ENCODE measurements at places on chromosomes 12 and 14. TPM values are rescaled to one million over a fixed set of nuclear protein-coding genes. Genes with fewer than 3 reads are reported as not detected.

- peaks cover 21% of the 10 kb centered on the region for H3K36me3 ChIP-seq
- peaks cover 22% of the 10 kb centered on the region for H3K4me1 ChIP-seq
- no peaks in the 10 kb centered on the region for H3K27me3 ChIP-seq
- peak overlapping the region; percentile 55 for H3K4me3 ChIP-seq
These were observed 1.1 kb downstream of the BTBD6 start for GRCh38 chr14:105249182-105250007.

DNA sequence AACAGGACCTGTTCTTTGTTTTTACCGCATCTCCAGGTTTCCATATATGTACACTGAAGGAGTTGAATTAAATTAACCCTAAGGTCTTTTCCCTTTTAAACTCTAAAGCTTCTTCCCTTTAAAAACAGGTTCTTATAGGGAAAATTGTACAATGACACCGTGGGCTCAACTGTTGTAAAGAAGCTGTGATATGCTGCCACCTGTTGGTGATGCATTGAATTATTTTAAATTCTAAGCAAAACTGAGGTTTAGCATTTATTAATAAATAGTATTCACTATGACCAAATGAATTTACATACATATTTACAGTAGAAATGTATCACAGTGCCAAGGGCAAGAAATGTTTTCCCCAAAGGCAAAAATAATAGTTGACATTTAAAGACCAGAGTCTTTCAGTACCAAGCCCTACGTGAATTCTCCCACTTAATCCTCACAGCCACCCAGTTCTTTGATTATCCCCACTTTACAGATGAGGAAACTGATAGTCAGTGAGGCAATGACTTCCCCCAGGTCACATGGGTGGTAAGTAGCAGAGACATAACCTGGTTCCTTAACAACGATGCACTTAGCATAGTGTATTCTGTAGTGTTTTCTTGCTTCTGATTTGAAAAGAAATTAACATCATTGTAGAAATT is 35.7 kb upstream of the TMEM263 start:
- no peak overlapping the region for H3K4me3 ChIP-seq
- DNase-seq: no peak
- H3K27me3 ChIP-seq: no peaks in the 10 kb centered on the region
- H3K27ac ChIP-seq: no peak overlapping the region
- no peaks in the 10 kb centered on the region for H3K36me3 ChIP-seq
- H3K4me1 ChIP-seq: no peaks in the 10 kb centered on the region

DNA sequence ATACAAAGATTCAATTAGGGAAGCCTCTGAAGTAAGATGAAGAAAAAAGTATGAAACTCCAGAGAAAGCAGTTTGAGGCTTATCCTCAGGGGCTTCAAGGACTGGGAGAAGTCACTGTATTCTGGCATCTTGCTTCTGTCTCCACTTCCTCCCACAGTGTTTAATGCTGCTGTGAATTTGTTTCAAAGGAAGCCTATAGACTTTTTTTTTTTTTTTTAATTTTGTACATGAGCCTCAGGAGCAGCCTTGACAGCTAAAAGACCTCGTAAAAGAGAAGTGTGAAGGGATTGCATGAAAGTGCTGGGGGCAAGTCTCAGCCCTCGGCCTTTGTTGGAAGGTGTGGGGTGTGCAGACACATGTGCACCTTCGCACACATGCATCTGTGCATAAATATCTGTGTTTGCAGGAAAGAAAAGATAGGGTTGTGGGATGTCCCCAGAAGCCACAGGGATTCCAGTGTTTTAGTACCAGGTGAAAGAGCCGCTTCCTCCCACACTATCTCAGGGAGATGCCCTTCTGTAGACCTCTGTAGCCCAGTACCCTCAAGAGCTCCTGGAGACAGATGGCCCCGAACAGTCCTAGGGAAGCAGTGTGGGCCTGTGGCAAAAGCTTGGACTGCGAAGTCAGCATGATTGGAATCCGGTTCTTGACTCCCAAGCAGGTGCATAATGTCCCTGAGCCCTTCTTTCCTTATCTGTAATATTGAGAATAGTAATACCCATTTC is 193.5 kb upstream of the BCL2L14 start:
- no peaks in the 10 kb centered on the region for H3K27me3 ChIP-seq
- no peak overlapping the region for H3K4me3 ChIP-seq
- H3K27ac ChIP-seq: no peak overlapping the region
- DNase-seq: no peak
- H3K36me3 ChIP-seq: no peaks in the 10 kb centered on the region

Gene AKAP3
- total RNA-seq: 0.27 TPM

DNA sequence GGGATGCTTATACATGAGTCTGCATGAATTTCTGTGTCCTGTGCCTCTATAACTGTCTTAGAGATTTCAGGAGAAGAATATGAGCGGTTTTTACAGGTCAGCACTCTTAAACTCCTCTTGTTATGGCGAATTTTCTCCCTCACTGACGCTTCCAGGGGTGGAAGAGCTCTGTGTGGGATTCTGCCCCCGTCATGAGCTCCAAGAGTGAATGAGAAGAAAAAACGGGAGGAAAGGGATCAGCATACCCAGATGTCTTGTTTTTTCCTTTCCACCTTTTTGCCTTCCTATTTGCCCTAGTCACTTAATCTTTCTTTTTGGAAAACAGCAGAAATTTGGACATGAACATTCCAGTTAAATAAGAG is 651 bp downstream of the PFKM start:
- peak overlapping the region; percentile 98 for H3K27ac ChIP-seq
- no peak for DNase-seq
- H3K36me3 ChIP-seq: peaks cover 12% of the 10 kb centered on the region

- peak overlapping the region; percentile 60 for H3K4me3 ChIP-seq
- no peaks in the 10 kb centered on the region for H3K36me3 ChIP-seq
- no peaks in the 10 kb centered on the region for H3K27me3 ChIP-seq
- DNase-seq: peak; percentile 33
These were observed 2.2 kb downstream of the CDK2AP1 start for GRCh38 chr12:123269395-123269892.

- H3K27ac ChIP-seq: no peak overlapping the region
- no peak overlapping the region for H3K4me3 ChIP-seq
- DNase-seq: no peak
- H3K4me1 ChIP-seq: no peaks in the 10 kb centered on the region
- H3K36me3 ChIP-seq: no peaks in the 10 kb centered on the region
These were observed 128.5 kb downstream of the KIF26A start for GRCh38 chr14:104266631-104267575.

Gene COL2A1
- total RNA-seq: not detected

- no peaks in the 10 kb centered on the region for H3K36me3 ChIP-seq
- H3K27ac ChIP-seq: no peak overlapping the region
- no peak for DNase-seq
These were observed 65.7 kb upstream of the AEBP2 start for GRCh38 chr12:19373586-19373985.

DNA sequence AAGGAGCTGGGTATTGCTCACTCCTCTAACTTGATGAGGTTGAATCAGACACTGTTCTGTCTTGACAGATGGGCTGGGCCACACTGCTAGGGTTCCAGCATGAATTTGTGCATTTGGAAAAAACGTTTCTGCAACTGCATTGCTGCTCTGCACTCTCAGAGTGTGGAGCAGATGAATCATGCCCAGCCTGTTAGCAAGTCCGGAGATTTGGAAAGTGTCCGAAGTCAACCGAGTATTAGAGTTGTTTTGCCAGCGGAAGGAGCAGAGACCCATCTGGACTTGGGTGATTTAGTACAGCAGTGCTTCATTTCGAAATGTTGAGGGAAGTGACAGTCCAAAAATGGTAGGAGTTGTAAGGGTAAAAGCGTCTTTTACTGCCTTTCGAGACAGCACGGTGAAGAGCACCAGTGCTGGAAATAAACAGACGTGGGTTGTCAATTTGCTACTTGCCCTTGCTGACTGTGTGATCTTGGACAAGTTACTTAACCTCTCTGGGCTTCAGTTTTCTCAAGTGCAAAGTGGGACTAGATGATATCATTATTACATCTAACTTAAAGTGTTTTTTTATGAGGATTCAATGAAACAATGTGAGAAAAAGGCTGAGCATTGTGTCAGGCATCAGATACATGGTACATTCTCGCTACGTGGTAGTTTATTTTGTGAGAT is 139.5 kb downstream of the CHST11 start:
- no peaks in the 10 kb centered on the region for H3K36me3 ChIP-seq
- H3K4me3 ChIP-seq: no peak overlapping the region
- DNase-seq: peak; percentile 55
- no peaks in the 10 kb centered on the region for H3K4me1 ChIP-seq

Gene USP15
- 51.5 TPM for total RNA-seq

GRCh38 chr14:68610251-68610793 is 182.5 kb downstream of the ZFP36L1 start:
- no peaks in the 10 kb centered on the region for H3K27me3 ChIP-seq
- no peak overlapping the region for H3K27ac ChIP-seq
- DNase-seq: no peak
- peaks cover 23% of the 10 kb centered on the region for H3K4me1 ChIP-seq

- no peak for DNase-seq
- no peak overlapping the region for H3K4me3 ChIP-seq
- H3K27me3 ChIP-seq: no peaks in the 10 kb centered on the region
- H3K27ac ChIP-seq: peak overlapping the region; percentile 37
- no peaks in the 10 kb centered on the region for H3K36me3 ChIP-seq
These were observed 10.9 kb downstream of the MTA1 start for GRCh38 chr14:105430565-105430964.

- H3K4me3 ChIP-seq: no peak overlapping the region
- no peaks in the 10 kb centered on the region for H3K36me3 ChIP-seq
- peaks cover 10% of the 10 kb centered on the region for H3K4me1 ChIP-seq
- DNase-seq: no peak
These were observed 485.1 kb downstream of the ZFP36L1 start for GRCh38 chr14:68307790-68308168.

Gene DYRK4
- 28.9 TPM for total RNA-seq

DNA sequence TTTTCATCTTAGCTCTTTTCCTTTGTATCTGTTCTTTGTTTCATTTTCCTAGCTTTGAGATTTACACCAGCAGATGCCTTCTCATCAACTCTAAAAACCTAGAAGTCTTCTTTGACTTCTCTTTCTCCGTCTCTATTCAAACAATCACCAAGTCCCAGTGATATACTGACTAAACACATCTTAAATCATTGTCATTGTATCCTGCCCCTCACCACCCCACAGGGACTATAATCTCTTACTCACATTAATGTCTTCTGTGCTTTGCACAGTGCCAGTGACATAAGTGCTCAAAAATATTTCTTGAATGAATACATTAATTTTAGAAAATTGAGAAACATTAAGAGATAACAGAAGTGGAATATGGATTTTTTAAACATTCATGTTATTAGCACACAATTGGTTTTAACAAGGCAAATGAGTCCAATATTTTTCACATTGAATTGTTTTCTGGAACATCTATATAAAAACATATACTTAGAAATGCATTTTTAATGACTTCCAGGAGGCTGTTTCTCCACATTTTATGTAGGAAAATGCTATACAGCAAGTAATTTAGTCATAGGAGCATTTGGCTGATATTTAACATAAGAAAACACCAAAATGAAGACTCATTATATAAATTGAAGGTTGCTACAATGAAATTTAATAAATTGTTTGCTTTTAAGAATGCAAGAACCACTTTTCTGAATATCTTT is 472.8 kb upstream of the PRICKLE1 start:
- no peak overlapping the region for H3K27ac ChIP-seq
- H3K36me3 ChIP-seq: no peaks in the 10 kb centered on the region
- no peak for DNase-seq

Gene RFLNA
- total RNA-seq: 0.15 TPM

GRCh38 chr14:71498212-71498611 is 434.0 kb upstream of the RGS6 start:
- H3K4me3 ChIP-seq: no peak overlapping the region
- no peaks in the 10 kb centered on the region for H3K27me3 ChIP-seq
- H3K27ac ChIP-seq: no peak overlapping the region

Gene SLC38A2
- total RNA-seq: 500 TPM

DNA sequence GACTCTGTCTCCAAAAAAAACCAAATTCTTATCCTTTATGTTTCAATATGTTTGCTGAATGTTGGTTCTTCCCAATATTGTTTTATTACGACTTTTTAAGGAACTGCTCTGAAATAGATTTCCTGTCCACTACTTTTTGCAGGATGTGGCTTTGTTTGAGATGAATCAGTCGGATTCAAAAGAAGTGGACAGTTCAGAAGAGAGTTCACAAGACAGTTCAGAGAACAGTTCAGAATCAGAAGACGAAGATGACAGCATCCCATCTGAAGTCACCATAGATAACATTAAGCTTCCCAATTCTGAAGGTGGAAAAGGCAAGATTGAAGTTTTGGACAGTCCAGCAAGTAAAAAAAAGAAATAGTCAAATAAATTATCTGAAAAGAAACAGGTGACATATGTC is 8.2 kb downstream of the NOPCHAP1 start:
- no peak overlapping the region for H3K27ac ChIP-seq
- no peaks in the 10 kb centered on the region for H3K27me3 ChIP-seq
- no peaks in the 10 kb centered on the region for H3K4me1 ChIP-seq
- H3K4me3 ChIP-seq: no peak overlapping the region
- DNase-seq: no peak

Gene FGD4
- total RNA-seq: 53.5 TPM

DNA sequence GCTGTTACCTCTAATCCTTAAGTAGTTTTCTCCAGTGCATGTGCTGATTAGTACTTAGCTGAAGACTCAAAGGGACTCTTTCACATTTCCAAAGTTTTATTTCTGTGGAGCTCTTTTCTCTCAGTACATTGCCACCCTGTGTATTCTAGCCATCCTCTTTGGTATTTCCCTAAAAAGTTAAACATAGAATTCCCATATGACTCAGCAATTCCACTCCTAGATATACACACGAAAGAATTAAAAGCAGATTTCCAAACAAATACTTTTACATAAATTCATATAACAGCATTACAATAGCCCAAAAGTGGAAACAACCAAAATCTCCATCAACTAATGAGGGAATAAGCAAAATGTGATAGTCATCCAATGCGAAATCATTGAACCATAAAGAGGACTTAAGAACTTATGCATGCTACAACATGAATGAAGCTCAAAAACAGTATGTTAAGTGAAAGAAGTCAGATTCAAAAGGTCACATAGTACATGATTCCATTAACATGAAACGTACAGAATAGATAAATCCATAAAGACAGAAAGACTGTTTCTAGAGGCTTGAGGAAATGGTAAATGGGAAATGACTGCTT is 9.0 kb upstream of the NOVA1 start:
- DNase-seq: no peak
- H3K4me1 ChIP-seq: no peaks in the 10 kb centered on the region
- H3K27ac ChIP-seq: no peak overlapping the region

Gene AVPR1A
- 1.8 TPM for total RNA-seq

GRCh38 chr12:113263431-113263963 is 42.2 kb downstream of the TPCN1 start:
- peaks cover 43% of the 10 kb centered on the region for H3K4me1 ChIP-seq
- no peak for DNase-seq
- H3K27me3 ChIP-seq: no peaks in the 10 kb centered on the region
- H3K36me3 ChIP-seq: no peaks in the 10 kb centered on the region
- peak overlapping the region; percentile 84 for H3K27ac ChIP-seq
- H3K4me3 ChIP-seq: no peak overlapping the region

Gene TC2N
- total RNA-seq: 11.9 TPM
